Activated CD4-positive, alpha-beta T cell treated with anti-CD3 and anti-CD28 coated beads for 1 hour (primary cell): ENCODE measurements at places on chromosomes 3 and 15.

GRCh38 chr3:147915057-147915456 is 505.9 kb downstream of the ZIC1 start:
- no peak for DNase-seq

DNA sequence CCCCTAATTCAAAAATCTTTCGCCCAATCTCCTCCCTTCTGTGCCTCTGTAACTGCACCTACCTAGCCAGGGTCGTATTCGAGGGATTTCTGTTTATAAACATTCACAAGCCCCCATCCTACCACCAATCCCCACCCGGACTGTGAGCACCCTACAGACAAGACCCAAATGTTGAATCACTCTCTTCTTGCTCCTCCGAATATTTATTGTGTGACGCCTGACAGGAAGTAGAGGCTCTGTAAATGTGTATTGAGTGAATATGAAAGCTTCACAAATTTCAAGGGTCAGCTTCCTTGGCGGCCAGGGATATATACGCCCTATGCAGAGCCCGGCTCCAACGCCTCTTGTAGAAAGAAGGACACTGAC is 1.6 kb downstream of the BDH1 start:
- DNase-seq = no peak

- no peak for DNase-seq
Measured at GRCh38 chr15:44038755-44039191, 156.3 kb downstream of the FRMD5 start.

GRCh38 chr3:11362600-11362999 is 90.4 kb downstream of the ATG7 start:
- DNase-seq = no peak

DNA sequence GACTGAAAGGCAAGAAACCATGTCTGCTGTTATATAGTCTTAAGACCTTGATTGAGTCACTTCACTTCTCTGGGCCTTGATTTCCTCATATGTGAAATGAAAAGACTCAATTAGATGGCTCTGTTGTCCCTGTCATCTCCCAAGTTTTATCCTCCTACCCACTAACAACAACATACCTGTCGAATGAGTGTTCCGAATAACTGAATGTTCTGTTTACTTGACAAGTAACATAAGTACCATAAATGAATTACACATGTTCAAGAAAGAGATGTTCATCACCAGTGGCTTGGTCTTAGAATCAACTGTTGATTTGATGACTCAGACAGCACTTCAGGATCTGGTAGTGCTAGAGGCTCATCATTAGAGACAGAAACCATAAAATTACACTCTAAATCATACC is 311.7 kb downstream of the VPS13C start:
- no peak for DNase-seq

DNA sequence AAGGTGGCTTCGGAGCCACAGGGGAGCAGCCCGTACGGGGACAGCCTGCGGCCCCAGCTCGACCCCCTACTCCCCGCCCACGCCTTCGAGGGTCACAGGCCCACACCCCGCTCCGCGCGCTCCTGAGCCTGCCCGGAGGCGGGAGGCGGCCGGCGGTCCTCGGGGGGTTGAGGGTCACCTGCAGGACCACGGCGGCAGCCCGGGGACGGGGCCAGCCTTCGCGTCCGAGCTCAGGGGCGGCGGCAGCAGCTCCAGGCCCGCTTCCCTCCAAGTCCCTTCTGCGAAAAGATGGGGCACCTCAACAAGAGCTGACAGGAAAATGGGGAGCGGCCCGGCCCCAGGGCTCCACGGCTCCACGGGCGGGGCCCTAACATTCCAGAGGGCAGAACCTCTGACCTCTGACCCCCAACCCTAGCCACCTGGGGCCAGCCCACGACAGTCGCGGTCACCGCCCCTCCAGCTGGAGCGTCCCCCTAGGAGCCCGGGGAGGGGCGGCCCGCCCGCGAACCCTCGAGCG is 428 bp downstream of the LYSMD4 start:
- no peak for DNase-seq

GRCh38 chr15:69160141-69160993 is at the start of gene GLCE:
TSS of gene GLCE (plus strand) at chr15:69160635. CDS start at chr15:69255807, 95,172 bp downstream.
- peak; percentile 88 for DNase-seq

DNA sequence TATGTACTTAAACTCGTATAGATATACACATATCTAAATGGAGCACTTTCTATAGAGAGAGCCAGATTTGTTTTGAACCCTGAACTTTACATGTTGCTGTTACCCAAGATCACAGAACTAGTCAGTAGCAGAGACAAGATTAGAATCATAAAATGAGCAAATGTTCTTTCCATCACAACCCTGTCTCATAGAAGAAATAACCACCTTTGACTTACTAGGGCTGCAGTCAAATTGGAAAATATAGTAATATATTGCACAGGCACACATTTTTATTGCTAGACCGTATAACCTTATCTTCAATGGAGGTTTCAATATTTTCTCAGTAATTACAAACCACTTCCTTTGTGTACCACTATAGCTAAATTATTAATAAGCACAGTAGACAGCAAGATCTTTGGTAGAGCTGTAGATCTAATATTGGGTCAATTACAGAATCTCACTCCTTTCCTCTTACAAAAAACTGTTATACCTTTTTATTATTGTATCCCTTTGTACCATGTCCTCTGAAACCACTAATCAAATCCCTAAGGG is 41.5 kb upstream of the TBL1XR1 start:
- DNase-seq = no peak

GRCh38 chr3:128351546-128351945 is 115.1 kb downstream of the DNAJB8 start:
- no peak for DNase-seq

DNA sequence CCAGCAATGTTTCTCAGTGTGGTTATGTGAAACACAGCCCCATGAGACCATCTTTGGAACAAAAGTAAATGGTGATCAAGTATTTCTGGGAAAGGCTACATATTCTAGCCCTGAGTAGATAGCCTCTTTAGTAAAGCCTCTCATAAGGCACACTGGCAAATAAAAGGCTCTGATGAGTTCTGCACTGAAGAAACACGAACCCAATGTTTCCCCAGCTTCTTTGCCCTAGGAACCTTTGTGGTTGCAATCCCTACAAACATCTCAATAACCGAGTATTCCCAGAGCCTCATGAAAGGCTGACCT is 41.8 kb downstream of the RAB6B start:
- no peak for DNase-seq

GRCh38 chr3:27723815-27724458 is 1.8 kb upstream of the EOMES start:
- no peak for DNase-seq

- no peak for DNase-seq
Measured at GRCh38 chr3:56940321-56940720, 120.1 kb upstream of the SPATA12 start.

DNA sequence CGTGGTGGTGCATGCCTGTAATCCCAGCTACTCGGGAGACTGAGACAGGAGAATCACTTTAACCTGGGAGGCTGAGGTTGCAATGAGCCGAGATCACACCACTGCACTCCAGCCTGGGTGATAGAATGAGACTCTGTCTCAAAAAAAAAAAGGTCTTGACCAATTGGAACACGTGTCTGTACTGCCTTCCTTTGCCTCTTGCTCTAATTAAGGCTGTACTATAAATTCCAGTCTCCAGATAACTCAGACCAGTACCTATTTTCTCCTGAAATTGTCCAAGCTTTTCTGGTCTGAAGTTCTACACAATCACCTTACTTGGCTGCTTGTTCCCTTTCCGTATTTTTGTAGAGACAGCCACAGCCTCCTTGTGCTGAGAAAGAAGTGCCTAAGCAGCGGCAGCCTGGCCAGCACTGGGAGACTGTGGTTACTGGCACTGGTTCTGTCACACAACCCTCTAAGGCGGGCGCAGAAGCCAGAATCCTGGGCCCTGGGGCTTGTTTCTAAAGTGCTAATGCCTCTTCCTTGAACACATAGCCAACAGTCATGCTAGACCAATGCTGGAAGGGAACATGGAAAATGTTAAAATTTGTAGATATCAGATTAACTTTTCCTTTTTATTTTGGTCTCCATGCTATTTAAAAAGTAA is 6.2 kb upstream of the CEP70 start:
- no peak for DNase-seq

GRCh38 chr15:85430406-85431204 is 50.2 kb downstream of the AKAP13 start:
- DNase-seq = no peak
